Fibroblast of the aortic adventitia (primary cell): ENCODE measurements at places on chromosomes 3 and 15. TPM values are rescaled to one million over a fixed set of nuclear protein-coding genes. Genes with fewer than 3 reads are reported as not detected.
A peak's percentile ranks its signal among the peaks of the same experiment; 100 is the strongest.

The UQCRC1 gene
- total RNA-seq = 97.2 and 196 TPM in 2 replicates

- DNase-seq = no peak
Observed at GRCh38 chr15:79408041-79408440, 24.1 kb upstream of the MINAR1 start.

- peak; percentile 25 for DNase-seq
Observed at GRCh38 chr3:43243590-43244587, 42.5 kb upstream of the SNRK start.

- no peak for DNase-seq
Observed at GRCh38 chr3:89955156-89955555, 847.7 kb downstream of the EPHA3 start.
